ENCODE measurements at places on chromosomes 1 and 21.

DNA sequence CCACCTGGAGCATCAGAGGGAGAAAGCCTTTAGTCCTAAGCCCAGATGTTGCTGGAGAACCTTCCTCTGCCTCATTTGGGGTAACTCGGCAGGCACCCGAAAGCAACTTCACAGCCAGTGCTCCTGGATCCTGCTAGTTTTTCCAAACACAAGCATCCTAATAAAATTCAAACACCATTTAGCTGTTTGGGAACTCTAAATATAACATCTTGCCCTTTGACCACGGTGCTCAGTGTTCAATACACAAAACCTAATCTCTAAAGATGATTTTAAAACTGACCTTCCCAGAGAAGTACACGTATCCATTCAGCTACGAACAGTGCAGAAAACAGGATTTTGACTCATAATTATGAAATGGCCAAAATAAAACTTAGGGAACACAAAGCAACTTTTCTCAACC lies 40.3 kb downstream of the PROX1 start:
- DNase-seq = no peak

- DNase-seq = no peak
These were observed 986.0 kb downstream of the TTLL7 start for GRCh38 chr1:83012950-83013349.

- no peak for DNase-seq
These were observed 37.1 kb downstream of the SLC30A1 start for GRCh38 chr1:211541720-211542477.

GRCh38 chr1:76593618-76594017 lies 273.7 kb upstream of the ST6GALNAC5 start:
- peak; percentile 4 for DNase-seq

- DNase-seq = no peak
These were observed 14.6 kb downstream of the ZNF362 start for GRCh38 chr1:33270808-33271465.

DNA sequence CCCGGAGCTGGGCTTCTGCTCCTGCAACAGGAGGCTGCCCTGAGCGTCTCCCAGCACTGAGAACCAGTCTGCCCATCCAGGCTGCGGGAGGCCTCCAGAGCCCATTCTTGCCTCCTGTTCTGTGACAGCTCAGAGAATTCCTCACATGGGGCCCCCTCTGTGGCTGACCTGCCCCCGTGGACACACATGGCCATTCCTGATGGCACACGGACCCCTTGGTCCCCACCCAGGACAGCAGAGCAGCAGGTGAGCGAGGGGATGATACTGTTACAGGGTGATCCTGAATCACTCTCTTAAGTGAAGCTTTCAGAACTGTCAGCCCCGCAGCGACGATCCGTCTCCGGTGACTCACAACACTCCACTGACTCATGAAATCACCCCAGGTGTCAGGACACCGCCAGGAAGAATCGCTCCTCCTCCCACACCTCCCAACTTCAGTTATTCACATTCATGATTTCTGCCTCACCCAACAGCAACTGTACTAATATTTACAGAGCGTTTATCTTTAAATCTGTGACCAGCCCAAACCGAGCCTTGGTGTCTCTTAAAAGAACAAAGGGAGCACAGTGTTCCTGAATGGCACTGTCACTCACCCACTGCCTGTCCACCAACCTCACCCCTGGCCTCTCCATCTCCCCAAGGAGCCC lies 22.5 kb downstream of the CHD5 start:
- peak; percentile 43 for DNase-seq

DNA sequence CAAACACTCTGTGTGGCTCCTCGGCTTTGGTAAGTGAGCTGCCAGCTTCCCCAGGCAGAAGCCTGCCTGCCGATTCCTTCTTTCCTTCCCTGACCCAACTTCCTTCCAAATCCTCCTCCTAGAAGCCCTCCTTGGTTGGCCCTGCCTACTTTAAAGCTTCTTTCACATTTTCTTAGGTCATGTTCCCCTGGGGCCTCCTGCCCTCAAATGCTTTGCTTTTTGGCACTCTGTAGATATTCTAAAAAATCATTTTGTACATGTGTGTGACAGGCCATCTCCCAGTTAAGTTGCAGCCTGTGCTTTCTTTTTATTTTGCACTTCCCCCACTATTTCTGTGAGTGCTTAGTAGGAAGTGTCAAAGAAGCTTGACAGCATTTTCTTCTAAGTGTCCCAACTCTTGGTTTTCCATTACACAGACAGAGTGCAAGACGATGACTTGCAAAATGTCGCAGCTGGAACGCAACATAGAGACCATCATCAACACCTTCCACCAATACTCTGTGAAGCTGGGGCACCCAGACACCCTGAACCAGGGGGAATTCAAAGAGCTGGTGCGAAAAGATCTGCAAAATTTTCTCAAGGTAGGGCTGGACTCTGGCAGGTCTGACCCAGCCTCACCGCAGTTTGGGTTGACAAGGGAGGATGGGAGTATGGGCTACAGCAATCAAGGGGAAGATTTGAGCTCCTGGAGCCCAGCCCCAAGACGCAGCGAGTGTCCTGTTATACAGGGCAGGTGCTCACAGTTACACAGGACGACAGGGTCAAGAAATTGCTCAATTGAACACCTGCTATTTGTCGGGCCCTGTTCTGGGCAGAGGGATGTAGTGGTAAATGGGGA lies at the start of gene S100A9:
S100A9 (plus strand) TSS at position 2 of the 838 bp plus-strand sequence; CDS start at position 432, 430 bp downstream.
- no peak for DNase-seq

GRCh38 chr1:25687221-25688017 lies 70.8 kb downstream of the MAN1C1 start:
- DNase-seq = no peak

DNA sequence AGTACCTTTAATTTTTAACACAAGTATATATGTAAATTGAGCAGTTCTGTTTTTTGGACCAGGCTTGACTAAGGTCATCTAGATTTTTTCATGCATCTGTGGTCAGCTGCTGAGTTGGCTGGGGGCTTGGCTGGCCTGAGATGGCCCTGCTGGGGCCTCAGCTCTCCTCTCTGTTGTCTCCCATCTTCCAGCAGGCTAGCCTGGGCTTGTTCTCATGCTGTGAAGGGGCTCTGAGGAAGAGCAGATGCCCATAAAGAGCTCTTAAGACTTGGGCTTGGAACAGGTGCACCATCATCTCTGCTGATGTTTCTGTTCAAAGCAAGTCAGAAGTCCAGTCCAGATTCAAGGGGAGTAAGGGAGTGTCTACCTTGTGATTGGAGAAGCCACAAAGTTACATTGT lies 51.2 kb upstream of the TNR start:
- no peak for DNase-seq

DNA sequence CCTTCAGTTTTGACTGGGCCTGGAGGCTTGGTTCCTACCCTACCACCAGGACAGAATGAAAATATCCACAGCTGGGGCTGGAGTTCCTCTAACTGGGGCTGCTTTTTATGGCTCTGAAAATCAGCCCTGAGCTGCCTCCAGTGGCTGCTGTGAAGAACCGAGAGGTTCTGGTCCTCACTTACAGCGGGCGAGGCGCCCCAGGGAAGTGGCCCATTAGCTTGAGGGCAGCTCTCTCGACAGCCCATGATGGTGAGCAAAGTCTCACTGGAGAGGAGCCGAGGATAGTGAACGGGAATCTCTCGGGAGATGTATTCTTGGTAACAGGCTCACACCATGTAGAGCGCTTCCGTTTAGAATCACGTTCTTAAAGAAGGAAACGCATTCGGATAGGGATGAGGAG lies 459.7 kb downstream of the KIF26B start:
- DNase-seq = no peak

DNA sequence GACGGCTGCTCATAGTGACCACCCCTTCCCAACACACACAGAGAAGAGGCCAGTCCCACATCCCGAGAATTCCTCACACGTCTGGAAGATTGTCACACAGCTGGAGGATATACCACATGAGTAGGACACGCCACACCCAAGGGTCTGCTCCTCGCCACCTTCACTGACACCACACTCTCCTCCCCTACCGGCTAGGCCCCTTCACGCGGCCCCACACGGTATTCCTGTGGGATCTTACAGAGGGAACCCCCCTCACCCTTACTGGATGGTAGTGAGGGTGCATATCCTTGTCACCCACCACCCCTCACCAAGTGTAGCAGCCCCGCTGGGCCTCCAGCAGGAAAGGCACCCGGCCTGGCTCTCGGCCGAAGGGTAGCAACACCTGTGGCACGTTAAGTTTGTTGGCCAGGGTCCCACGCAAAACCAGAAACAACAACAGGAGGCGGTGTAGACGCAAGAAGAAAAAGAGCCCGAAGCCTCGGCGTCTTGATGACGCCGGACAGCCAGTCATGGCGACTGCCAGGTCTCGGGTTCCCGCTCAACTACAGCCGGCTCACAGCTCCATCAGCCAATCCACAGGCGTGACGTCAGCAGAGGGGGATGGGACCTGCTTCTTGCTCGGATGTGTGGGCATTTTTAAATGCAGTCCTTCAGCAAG lies at the start of gene NUP210L:
NUP210L (minus strand) TSS at position 540 of the 658 bp plus-strand sequence.
- DNase-seq = no peak

- DNase-seq = no peak
These were observed 104.3 kb downstream of the HHIPL2 start for GRCh38 chr1:222443566-222443965.

- no peak for DNase-seq
These were observed 1326.0 kb downstream of the PLA2G4A start for GRCh38 chr1:188154761-188155160.

- DNase-seq = no peak
These were observed 444.0 kb downstream of the NPHP4 start for GRCh38 chr1:5548266-5548665.

DNA sequence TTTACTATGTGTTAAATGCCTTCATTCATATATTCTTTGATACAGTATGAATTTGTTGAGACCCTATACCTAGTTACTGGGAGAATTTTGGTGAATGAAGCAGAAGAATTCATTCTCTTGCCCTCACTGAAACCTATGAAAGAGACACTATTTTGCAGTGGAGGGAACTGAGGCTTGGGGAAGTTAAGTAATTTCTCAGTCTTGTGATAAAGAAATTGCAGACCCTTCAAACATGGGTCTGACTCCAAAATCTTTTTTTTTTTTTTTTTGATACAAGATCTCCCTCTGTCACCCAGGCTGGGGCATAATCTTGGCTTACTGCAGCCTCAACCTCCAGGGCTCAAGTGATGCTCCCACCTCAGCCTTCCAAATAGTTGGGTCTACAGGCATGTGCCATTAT lies 132.1 kb downstream of the DNM3 start:
- DNase-seq = no peak

DNA sequence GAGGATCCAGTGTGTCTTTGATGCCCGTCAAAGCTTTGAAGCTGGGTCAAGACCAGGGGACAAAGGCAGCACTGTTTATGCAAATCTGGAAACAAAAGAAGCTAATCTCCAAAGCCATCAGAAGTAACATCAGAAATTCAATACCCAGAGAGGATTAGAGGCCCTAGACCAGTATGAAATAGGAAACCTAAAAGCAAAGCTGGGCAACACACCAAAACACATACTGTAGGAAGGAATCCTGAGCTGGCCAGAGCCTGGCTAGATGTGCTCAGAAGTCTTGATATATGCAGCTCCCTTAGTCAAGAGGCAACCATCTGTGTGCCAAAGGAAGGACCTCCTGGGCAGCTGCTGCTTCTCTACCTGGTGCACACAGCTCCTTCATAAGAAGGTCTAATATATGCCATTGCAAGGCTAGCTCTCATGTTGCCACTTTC lies 12.3 kb downstream of the COLGALT2 start:
- DNase-seq = no peak

- no peak for DNase-seq
These were observed 44.5 kb downstream of the MDM4 start for GRCh38 chr1:204560590-204561150.

- no peak for DNase-seq
These were observed 57.9 kb upstream of the FGGY start for GRCh38 chr1:59238993-59239392.

GRCh38 chr1:196001188-196001587 lies 607.1 kb downstream of the KCNT2 start:
- DNase-seq = no peak

- peak; percentile 90 for DNase-seq
These were observed 73.2 kb upstream of the TRAPPC10 start for GRCh38 chr21:43938751-43939442.

DNA sequence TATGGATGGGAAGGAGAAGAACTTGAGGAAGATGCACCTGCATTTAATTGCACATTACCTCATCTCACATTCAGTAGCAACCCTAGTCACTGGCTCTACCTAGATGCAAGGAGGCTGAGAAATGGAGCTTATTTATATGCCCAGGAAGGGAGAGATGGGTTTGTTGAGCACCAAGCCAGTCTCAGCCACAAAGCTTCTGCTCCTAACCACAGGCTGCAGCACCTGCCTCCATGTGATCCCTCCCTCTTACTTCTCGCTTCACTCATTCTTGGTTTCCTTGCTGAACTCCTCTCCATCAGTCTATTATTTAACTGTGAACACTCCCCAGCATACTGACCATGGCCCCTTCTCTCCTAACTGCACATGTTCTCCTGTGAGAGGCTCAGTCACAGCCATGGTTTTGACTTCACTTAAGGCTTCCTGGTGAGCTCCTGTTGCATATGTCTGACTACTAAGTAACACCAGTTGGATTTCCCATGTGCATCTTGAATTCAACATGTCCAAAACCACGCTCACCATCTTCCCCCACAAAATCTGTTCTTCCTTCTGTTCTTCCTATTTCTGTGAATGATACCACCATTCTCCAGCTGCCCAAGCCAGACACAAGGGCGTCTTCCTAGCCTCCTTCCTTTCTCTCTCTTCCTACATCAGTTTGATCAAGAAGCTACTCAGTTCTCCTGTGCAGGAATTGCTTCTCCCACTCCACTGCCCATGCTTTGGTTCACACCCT lies 139.8 kb downstream of the AK5 start:
- no peak for DNase-seq

DNA sequence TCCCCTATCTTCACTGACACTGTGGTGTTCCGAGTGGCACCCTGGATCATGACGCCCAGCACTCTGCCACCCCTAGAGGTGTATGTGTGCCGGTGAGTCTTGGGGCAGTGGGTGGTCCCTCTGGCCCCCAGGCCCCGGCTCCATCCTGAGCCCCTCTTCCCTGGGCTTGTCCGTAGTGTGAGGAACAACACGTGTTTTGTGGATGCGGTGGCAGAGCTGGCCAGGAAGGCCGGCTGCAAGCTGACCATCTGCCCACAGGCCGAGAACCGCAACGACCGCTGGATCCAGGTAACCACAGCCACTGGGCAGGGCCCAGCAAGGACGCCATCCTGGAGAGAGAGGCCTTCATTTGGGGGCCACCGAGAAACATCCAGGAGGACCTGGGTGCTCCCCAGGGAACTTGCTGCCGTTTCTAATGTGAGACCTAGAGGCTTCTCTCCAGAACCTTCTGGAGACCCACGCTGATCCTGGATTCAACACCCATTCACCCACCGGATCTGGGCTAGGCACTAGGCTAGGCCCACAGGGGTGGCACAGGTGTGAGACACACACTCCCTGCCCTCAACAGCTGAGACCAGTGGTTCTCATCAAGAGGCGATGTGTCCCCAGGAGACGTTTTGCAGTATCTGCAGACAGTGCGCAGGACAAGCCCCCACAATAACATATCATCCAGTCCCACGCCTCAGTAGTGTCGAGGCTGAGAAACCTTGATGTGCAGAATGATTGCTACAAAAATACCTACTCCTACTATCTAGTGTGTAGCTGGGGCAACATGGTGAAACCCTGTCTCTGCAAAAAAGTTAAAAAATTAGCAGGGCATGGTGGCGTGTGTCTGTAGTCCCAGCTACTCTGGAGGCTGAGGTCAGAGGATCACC lies 22.2 kb downstream of the PADI3 start:
- no peak for DNase-seq

- no peak for DNase-seq
These were observed 3.2 kb downstream of the CLIC4 start for GRCh38 chr1:24748191-24749121.

GRCh38 chr1:147738739-147739476 lies 21.5 kb downstream of the GJA5 start:
- no peak for DNase-seq

- no peak for DNase-seq
These were observed 31.6 kb downstream of the CDK18 start for GRCh38 chr1:205535866-205536758.

Data from activated CD4-positive, alpha-beta T cell treated with anti-CD3 and anti-CD28 coated beads, Interleukin-10, Interleukin-2, amounts not matched to agents 100 ng/mL and 50 ng/mL, durations not matched to agents 16 hours and 8 hours (primary cell).